Left ventricle myocardium superior (tissue), 1 donor: ENCODE measurements at places on chromosomes 1 and 21. TPM values are rescaled to one million over a fixed set of nuclear protein-coding genes. Genes with fewer than 3 reads are reported as not detected.
A peak's percentile ranks its signal among the peaks of the same experiment; 100 is the strongest.

- DNase-seq: no peak
Measured at GRCh38 chr1:203454986-203455471, 20.6 kb upstream of the PRELP start.

The SPAG17 gene
- total RNA-seq: not detected

DNA sequence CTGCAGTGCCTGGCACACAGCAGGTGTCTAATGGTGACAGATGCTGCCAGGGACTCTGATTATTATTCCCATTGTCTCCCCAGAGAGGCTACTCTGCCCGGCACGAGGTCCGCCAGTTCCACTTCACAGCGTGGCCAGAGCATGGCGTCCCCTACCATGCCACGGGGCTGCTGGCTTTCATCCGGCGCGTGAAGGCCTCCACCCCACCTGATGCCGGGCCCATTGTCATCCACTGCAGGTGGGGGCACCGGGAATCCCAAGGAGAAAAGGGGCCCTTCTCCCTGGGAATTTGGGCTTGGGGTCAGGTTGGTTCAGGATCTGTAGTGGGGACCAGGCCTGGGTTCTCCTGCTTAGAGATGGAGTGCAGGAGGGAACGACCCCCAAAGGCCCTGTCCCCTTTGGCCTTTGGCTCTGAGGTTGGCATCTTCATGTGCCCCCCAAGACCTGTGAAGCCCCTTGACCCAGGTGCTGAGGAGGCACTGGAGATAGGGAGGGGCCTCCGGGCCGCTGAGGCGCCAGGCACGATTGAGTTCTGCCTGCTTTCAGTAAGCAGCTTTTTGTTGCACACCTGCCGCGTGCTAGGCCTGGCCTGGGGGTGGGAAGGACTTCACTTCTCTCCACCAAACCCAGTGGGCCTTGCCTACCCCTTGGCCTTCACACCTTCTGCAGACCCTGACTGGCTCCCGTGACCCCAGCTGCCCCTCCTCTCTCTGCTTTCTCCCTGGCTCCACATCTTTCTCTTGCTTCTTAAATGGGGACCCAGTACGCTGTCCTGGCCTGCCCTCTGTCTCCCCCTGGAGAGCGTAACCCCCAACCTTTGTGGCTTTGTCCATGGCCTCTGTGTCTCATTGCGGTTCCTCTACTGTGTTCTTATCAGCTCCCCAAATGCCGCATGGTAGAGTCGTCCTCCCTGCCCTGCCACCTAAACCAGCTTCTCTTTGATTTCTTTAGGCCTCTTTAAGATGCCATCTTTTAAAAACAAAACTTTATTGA, 76.4 kb downstream of the PTPRU start:
- DNase-seq: no peak

DNA sequence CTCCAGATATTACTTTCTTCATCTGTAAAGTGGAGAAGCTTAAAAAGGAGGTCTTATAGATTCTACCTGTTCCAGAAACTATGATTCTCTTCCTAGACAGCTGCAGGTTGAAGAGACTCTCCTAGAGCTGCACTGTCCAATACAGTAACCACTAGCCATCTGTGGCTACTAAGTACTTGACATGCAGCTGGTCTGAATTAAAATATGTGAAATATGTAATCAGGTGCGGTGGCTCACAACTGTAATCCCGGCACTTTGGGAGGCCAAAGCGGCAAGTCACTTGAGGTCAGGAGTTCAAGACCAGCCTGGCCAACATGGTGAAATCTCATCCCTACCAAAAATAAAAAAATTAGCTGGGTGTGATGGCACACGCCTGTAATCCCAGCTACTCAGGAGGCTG, 15.8 kb downstream of the APP start:
- no peak for DNase-seq

The PRPF38B gene
- total RNA-seq: 20.8 TPM

The C1QTNF12 gene
- total RNA-seq: 0.50 TPM

DNA sequence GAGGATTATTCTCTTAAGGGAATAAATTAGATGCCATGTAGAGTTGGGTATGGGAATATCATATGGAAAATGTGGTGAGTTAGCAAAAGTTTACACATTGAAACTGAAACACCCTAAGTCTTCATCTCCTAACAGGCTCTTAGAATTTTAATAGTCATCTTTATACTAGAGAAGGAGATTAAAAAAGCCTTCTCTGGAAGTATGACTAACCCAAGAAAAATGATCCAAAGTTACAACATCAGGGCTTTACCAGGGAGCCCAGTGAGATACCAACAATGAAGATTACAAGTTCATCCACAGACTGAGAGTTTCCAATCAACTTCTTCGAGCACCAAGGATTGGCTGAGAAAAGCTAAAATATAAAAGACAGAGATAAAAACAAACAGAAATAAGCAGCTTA, 70.0 kb upstream of the KIAA0040 start:
- no peak for DNase-seq

The KCNJ10 gene
- not detected for total RNA-seq

DNA sequence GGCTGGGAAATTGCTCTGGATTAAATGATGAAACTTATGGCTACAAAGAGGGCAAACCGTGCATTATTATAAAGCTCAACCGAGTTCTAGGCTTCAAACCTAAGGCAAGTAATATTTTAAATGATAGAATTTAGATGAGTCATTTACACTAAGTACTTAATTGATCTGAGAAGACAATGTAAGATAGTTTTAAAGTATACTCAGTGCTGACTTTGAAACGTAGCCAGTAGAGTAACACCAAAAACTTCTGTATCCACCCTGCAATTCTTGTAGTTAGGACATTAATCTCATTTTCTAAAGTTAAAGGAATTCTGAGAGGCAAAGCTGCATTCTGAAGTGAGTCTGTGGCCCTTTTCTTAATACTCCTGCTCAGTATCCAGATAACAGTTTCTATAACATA, 20.8 kb downstream of the ATP1B1 start:
- no peak for DNase-seq

GRCh38 chr21:23811805-23812204, 1795.5 kb downstream of the MRPL39 start:
- no peak for DNase-seq

DNA sequence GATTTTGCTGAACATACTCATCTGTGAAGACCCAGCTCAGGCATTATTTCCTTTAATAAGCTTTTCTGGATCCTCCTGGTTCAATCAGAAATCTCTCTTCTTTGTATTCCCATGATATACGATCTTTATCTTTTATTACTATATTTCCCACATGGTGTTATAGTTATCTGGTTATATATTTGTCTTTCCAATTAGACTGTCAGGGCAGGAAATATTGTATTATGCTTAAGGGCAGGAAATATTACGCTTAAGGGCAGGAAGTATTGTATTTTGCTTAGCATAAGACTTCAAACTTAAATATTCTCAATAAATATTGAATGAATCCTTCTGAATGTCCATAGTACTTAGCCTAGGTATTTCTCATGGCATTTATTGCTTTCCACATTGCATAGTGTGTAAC, 122.2 kb downstream of the COQ8A start:
- DNase-seq: no peak

GRCh38 chr1:153028766-153029165, 2.2 kb upstream of the SPRR1B start:
- no peak for DNase-seq

DNA sequence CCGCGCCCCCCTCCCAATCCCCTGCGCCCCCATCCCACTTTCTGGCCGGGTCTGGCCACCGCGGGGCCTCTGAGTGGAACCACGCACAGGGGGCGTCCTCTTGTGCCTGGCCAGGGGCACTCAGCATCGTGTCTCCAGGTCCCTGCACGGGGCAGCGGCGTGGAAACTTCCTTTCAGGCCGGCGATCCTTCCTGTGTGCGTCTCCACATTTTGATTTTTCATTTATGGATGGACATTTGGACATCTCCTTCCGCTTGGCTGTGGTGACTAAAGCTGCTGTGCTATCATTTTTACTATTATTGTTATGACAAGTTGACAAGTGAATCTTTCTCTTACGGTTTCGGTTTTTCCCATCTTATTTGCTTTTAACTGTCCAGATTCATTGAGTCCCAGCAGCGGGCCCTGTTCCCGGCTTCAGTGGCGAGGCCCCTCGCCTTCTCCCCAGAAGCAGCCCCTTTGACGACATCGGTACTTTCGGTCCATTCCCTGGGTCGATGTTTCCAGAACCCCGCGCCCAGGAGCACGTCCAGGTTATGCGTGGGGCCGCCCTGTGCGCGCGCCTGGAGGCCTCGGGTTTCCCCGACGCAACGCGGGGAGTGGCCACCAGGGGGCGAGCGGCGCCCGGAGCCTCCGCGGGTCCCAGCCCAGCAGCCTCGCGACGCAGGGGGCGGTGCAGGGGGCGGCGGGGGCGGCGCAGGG, 12.4 kb upstream of the SLC19A1 start:
- DNase-seq: peak; percentile 93

DNA sequence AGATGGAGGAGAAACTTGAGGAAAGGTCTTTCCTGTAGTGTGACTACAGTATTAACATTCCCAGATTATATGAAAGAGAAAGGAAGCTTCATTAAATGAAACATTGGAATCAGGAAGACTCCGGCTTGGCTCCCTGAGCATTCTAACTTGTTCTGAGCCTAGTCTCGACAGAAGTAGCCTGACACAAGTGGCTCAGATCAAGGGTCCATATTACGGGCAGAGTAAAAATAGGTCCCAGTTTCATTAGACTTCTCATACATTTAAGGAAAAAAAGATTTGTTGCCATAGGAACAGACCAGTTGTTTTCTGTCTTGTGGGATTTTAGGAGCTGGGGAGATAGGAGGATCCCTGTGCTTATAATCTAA, 12.8 kb downstream of the SMAP2 start:
- no peak for DNase-seq

DNA sequence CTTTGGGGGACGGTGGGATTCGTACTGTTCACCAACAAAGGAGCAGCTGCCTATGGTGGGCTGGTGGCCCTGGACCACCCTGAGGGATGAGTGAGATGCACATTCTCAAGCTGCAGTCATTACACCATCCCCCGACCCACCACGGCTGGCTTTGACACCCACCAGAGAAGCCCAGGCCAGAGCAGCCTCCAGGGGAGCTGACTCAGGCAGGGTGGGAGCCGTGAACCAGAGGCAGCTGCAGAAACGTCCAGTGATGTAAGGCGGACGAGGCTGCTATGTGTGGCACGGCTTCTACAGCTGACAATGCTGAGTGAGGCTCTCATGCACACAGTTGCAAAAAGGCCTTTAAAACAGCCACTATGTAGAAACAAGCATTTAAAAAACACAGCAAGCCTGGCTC, 40.1 kb downstream of the CHAF1B start:
- no peak for DNase-seq

The INTS7 gene
- total RNA-seq: 10.9 TPM

DNA sequence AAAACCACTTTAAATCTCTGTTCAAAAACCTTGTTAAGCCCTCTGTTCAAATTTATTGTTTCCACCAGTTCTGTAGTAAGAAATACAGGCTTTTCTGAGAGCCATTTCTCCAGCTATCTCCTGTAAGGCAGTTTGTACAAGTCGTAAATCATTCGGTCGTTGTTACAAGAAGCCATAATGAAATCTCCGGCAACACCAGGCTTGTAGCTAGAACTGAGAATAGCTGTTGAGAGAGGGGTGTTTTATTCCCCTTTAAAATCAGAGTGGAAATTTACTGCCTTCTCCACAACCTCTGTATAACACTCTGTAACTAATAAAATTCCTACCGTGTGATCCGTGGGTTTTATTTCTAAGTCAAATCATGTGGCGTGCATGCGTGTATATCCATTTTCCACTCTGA, 335.8 kb upstream of the KAZN start:
- no peak for DNase-seq

The SRGAP2B gene
- total RNA-seq: 8.7 TPM

- DNase-seq: no peak
Measured at GRCh38 chr1:31036749-31037500, 28.6 kb downstream of the PUM1 start.

The BCL2L15 gene
- total RNA-seq: not detected

The KRTAP19-7 gene
- not detected for total RNA-seq

DNA sequence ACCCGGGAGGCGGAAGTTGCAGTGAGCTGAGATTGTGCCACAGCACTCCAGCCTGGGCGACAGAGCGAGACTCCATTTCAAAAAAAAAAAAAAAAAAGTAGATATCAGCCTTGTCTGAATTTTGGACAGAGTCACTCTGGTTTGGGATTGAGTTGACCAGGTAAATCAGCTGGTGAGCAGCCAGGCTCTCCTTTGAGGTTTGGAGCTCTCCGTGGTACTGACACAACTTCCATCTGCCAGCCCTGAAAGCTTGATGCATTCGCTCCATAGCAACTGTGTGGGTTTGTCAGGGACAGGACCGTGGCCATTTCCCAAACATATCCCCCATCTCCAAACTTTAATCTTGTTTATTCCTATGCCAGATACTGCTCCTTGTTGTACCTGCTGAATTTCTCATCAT, 155.2 kb downstream of the DMRTA2 start:
- DNase-seq: no peak

The CR2 gene
- total RNA-seq: not detected

The ANGEL2 gene
- total RNA-seq: 16.4 TPM

GRCh38 chr1:117753652-117754051, 147.8 kb downstream of the TENT5C start:
- no peak for DNase-seq

DNA sequence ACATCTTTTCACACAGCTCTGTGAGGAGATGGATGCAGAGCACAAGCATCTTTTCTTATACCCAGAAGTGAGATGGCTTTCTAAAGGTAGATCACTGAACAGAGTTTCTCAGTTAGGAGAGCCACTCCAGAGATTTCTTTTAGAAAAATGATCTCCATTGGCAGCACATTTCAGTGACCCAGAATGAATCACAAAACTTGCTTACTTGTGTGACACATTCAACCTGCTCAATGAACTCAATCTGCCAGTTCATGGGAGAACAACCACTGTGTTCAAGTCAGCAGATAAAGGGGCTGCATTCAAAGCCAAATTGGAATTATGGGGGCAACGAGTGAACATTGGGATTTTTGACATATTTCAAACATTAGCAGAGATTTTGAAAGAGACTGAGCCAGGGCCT, 78.3 kb downstream of the UCHL5 start:
- DNase-seq: no peak

The OR10R2 gene
- total RNA-seq: not detected

DNA sequence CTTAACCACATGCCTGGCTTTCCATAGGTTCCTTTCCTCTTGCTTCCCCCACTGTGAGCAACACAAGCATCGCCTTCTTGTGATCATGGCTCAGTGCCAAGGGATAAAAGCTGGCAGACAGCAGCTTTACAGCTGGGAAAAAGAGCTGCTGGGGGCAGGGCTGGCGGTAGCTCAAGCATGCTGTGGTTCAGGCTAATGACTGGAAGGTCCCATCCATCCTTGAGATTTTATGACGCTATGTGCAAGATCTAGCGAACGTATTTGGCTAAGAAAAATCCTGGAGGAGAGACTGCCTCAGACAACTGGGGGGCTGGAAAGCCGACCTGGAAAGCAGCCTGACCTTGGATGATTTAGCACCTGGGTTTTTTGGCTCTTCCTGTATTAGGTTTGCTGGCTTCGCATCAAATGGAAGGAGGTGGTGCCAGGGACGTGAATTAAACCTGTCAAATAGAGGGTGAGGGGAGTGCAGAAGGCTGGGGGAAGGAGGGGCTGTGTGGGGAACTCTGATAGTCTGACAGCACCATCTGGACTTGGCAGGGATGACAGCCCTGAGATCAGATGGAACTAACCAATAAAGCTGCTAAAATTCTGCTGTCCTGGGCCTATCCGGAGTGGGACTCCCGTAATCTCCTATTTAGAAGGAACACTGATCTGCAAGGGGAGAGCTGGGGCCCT, 34.8 kb downstream of the ZMYND12 start:
- DNase-seq: peak; percentile 68

The LCE3E gene
- total RNA-seq: not detected

The BRDT gene
- total RNA-seq: not detected
